ENCODE measurements at places on chromosomes 12 and 14.
A peak's percentile ranks its signal among the peaks of the same experiment; 100 is the strongest.

DNA sequence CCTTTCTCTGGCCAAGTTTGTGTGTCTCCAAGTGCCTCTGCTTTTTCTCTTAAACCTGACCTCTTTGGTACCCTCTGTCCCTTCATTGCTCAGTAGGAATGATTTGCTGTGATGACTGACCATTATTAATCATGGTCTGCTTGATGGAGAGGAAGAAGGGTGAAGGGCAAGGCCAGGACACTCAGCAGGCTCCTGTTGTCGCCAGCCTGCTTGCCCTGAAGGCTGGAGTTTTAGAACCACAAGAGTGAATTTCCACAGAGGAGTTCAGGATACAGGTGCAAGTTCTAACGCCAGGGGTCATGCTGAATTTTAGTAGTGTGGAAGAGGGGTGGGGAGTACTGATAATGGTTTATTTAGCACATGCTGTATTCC lies 2.8 kb upstream of the ITGA5 start:
- DNase-seq: no peak

- no peak for DNase-seq
These were observed 239.0 kb downstream of the ADAMTS20 start for GRCh38 chr12:43312991-43313505.

- DNase-seq: no peak
These were observed 58.0 kb downstream of the PITPNM2 start for GRCh38 chr12:123092866-123093265.

DNA sequence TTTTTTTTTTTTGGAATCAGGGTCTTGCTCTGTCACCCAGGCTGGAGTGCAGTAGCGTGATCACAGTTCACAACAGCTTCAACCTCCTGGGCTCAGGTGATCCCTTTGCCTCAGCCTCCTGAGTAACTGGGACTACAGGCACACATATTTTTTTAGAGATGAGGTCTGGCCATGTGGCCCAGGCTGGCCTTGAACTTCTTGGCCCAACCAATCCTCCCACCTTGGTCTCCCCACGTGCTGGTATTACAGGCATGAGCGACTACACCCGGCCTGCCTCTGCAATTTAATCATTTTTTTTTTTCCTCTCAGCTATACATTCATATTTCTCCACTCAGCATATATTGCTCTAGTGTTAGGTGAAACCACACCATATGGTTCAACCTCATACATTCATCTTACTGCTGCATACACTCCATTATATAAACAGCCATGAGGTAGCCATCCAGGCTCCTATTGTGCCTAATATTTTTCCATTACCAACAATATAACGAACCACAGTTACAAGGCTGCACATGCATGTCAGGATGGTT lies 7.1 kb downstream of the STX2 start:
- no peak for DNase-seq

DNA sequence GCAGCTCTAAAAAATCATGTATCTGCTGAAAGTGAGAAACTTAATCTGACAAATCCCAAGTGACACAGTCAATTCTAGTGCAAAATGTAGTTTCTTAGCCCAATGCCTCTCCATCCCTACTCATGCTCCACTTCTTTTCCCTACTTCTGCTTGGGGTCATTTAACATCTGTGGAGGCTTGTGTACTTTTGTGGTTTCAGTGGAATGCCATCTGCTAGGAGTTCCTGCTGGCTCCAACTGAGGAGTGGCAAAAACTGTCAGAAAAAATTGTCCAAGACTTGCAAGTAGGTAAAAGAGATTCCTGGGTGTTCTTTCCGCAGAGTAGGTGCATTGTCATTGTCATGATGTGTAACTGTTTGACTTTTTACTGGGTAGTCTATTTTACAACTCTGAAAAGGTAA lies 12.5 kb upstream of the AVPR1A start:
- DNase-seq: no peak

GRCh38 chr12:46965880-46966279 lies 113.5 kb upstream of the PCED1B start:
- DNase-seq: no peak

DNA sequence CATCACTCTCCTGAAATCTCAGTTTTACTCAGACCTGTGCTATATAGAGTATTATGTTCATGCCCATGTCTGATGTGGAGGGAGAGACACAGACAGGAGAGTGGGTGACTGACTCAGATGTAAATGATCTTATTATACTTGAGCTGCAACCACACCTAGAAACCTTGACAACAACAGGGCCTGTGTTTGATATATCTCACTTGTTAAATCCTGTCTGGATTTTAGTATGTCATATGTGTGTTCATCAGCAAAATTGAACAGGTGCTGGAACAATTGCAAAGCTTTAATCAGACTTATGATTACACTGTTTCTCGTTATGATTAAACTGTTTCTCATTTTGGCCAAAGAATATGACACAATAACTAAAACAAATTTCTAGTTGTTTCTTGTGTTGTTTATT lies 37.7 kb downstream of the DIP2B start:
- DNase-seq: peak; percentile 49

- no peak for DNase-seq
These were observed 161.2 kb downstream of the TMX1 start for GRCh38 chr14:51401272-51401671.

GRCh38 chr14:24669651-24670050 lies 35.7 kb upstream of the GZMB start:
- no peak for DNase-seq

GRCh38 chr12:46983959-46984841 lies 95.2 kb upstream of the PCED1B start:
- peak; percentile 69 for DNase-seq

DNA sequence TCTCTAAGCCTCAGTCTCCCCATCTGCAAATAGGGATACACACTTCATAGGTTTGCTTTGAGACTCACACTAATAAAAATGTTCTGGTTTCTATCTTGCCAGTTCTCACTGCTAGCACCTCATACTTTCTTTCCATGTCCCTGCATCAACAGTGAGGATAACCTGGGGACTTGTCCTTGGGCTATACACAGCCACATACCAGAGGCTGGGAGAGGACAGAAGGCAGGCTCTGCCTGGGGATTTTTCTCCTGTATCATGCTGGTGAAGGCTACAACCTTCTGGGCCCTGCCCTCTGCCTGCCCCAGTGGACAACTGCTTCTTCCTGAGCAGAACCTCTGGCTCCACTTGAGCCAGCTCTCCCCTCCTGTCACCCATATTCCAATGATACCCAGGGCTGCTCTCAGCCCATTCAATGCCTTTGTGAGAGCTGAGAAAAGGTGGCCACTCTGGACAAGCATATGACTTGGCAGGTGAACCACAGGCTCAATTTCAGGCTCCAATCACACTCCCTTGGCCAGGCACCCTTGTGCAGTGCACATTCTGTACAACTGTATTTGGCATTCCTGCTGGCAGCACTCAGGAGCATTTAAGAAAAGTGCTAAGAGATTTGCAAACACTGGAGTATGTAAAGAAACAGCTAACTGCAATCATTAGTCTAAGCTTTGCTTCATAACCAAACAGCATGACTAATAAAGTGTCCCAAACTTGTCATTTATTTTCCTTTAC lies 135.8 kb upstream of the VRK1 start:
- DNase-seq: no peak

GRCh38 chr12:62613081-62613480 lies 146.5 kb downstream of the MON2 start:
- peak; percentile 58 for DNase-seq

DNA sequence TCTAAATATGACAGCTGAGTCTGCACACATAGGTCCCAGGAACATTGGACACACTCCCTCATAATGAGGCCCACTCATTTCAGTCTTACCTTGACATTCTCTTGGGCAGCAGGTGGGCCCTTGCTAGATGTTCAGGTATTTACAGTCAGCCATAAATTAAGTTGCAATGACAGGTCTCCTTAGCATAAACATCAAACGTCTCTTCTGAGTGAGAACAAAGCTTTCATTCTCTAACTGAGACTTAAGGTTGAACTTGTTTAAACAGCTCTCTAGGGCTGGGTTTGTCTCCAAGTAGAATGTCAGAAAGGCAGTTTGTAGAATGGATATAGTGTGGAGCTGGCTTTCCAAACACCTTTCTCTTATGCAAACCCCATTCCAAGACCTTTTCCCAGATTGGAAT lies 10.3 kb downstream of the ACVR1B start:
- DNase-seq: no peak

- DNase-seq: peak; percentile 65
These were observed at the start of gene VTI1B for GRCh38 chr14:67674480-67675218. TSS of gene VTI1B (minus strand) at chr14:67674632. CDS start at chr14:67674489, 143 bp downstream.

DNA sequence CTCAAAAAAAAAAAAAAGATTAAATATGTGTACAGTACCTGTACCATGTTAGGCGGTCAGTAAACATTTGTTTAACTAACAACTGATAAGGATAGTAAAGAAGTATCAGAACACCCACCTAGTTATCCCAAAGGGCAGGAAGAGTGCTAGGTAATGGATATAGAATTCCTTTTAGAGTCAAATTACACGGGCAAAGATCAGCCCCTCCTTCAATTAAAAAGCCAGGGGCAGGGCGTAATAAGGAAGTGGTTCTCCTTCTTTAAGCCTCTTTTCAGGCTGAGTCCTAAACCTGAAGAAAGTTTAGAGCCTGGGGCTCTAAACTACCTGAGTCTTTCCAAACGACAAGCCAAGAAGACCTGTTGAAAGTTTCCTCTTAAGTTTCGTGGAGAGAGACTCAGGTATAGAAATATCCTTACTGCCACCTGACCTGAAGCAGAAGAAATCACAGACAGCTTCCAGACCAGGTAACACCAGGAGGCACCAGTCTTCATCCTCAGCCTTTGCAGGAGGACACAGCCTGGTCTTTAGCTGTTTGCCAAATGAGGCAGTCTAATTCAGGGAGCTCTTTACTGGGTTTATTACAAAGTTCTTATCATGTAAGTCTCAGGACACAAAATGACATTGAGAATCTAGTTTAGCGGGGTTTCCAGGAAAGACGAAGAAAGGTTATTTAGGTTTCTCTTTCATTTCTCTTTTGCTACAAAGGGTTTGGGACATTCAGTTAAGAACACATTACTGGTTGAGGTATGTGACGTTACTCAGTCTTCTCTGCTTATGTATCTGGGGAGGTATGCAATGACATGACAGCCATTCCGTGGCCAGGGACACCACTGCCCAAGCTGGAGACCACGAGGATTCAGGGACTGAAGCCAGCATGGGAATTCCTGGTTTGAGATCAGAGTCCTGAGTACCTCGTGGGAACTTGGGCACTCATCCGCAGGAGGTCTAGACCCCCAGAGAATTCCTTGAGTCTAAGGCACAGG lies at the start of gene BCL2L14:
Gene BCL2L14, plus strand, starts transcription at position 266 of the 983 bp plus-strand sequence. CDS start 8,367 bp downstream, outside the sequence.
- DNase-seq: peak; percentile 16

DNA sequence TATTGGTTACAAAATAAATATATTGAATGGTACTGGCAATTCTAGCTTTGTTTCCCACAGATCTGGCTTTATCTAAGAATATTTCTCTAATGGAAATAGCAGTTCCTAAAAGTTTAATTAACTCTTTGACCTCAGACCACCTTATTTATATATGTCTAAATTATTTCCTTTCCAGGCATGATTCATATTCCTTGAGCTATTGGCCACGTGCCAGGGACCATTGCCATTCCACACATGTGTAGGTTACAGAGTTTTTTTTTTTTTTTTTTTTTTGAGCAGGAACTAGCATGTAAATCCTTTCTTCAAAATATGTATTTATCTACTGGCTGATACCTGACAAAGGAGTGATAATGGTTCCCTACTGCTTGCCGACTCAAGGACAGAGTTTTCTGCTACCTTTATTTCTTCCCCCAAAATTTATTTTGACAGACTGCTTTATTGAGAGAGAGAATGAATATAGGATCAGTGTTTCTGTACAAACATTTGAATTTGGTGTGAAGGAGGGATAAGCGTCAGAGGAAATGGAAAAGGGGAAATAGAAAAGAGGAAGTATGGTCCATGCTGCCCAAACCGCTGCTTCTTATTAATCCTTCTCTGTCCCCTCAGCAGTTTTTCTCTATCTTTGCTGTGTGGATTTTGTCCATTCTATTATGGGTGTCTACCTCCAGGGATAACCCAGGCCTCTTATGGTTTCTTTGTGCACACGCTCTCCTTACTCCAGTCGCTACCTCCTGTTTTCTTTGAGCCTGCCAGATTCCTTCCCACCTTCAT lies 36.4 kb downstream of the PDE3A start:
- peak; percentile 56 for DNase-seq

- no peak for DNase-seq
These were observed 5.4 kb upstream of the GSC start for GRCh38 chr14:94775091-94775870.

DNA sequence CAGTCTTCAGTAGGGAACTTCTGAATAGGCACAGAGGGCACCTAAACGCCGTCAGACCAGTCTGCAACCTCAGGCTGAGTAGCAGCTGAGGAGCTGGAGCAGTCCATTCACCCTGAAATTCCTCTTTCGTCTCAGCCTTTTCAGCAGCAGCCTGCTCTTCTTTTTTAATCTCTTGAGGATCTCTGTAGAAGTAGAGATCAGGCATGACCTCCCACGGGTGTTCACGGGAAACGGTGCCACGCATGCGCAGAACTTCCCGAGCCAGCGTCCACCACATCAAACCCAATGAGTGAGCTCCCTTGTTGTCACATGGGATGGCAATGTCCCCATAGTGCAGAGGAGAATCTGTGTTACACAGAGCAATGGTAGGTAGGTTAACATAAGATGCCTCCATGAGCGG lies 11.1 kb upstream of the MARK3 start:
- DNase-seq: no peak

- DNase-seq: no peak
These were observed 241.5 kb upstream of the FBXO33 start for GRCh38 chr14:39673734-39674133.

GRCh38 chr14:64971943-64972791 lies at the start of gene RAB15:
TSS of gene RAB15 (minus strand) at chr14:64972336. CDS start at chr14:64972076, 260 bp downstream.
- peak; percentile 25 for DNase-seq

- DNase-seq: no peak
These were observed 476.5 kb downstream of the APAF1 start for GRCh38 chr12:99121546-99121945.

DNA sequence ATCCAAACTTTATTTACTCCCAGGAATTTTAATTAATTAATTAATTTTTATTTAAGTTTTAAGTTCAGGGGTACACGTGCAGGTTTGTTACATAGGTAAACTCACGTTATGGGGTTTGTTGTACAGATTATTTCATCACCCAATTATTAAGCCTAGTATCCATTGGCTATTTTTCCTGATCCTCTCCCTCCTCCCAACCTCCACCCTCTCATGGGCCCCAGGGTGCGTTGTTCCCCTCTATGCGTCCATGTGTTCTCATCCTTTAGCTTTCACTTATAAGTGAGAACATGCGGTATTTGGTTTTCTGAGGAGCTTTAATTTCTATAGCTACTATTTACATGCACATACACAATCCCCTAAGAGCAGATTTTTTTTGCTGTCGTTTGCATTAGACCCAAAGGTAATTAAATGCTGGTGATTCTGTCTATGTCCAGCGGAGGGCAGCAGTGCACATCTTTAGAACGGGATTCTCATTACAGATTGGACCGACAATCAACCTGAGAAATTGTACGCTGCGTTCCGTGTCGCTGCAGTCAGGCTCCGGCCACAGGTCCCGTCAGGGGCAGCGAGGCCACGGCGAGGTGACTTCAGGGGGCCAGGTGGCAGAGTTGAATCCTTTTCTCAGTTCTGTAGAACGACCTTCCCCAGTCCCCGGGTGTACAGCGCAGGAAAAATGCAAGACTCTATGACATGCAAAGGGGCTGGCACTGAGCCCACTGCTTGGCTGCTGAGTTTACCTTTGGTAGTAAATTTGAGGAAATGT lies 11.6 kb downstream of the TMEM30B start:
- DNase-seq: peak; percentile 66
